Camera-type eye (tissue), 1 donor: ENCODE measurements at places on chromosomes 12 and 14. TPM values are rescaled to one million over a fixed set of nuclear protein-coding genes. Genes with fewer than 3 reads are reported as not detected.

The ZC2HC1C gene
- total RNA-seq: 2.5 TPM

The GYS2 gene
- total RNA-seq: not detected

The INHBC gene
- not detected for total RNA-seq

The KRT83 gene
- total RNA-seq: not detected

The KLRC2 gene
- not detected for total RNA-seq
